GM23338 (cell line): ENCODE measurements at places on chromosomes 5 and 9. TPM values are rescaled to one million over a fixed set of nuclear protein-coding genes. Genes with fewer than 3 reads are reported as not detected.

Gene GTF3C5
- total RNA-seq: 78.8 and 81.1 TPM in 2 replicates

Gene SPATA31C1
- 0.08 TPM in 1 of 2 replicates, not detected in the other for total RNA-seq

Gene TMC1
- 0.54 and 1.2 TPM in 2 replicates for total RNA-seq

Gene PLPPR1
- total RNA-seq: 2.0 and 3.7 TPM in 2 replicates

Gene NKD2
- total RNA-seq: 7.3 and 9.0 TPM in 2 replicates

Gene OLFML2A
- total RNA-seq: 6.4 and 6.7 TPM in 2 replicates

Gene EGFLAM
- total RNA-seq: 0.50 and 1.9 TPM in 2 replicates

GRCh38 chr5:162512935-162513565 lies 445.5 kb downstream of the GABRG2 start:
- DNase-seq: no peak
- H3K27me3 ChIP-seq: no peaks in the 10 kb centered on the region
- no peaks in the 10 kb centered on the region for H3K36me3 ChIP-seq
- no peaks in the 10 kb centered on the region for H3K4me1 ChIP-seq

DNA sequence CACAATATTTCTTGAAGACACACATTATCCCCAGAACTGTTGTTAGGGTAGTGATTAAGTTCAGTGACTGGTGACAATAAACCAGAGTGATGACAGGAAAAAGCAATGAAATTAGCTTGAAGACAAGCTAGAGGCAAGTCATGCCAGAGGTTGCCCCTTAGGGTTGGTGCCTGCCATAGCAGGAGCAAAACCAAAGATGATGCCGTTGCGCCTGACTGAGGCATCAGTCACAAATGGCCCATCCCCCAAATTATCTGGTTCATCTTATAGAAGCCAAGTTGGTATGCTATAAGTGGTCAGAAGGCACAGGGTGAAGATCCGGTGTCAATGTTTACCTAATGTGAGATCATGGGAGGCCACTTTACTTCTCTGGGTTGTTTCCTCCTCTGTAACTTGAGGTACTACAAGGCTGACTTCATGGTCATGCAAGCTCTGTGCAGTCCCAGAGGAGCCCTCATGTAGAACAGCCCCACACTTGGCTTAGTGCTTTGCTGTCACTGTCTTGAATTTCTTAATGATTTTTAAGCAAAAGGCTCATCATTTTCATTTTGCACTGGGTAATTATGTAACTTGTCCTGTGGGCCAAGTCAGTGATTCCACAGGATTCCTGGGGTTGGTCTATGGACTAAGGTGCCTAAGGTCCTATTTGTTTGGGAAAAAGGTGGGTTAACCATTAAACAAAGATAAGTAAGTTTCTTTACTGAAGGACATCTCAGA lies 211.3 kb downstream of the MAN2A1 start:
- H3K36me3 ChIP-seq: no peaks in the 10 kb centered on the region
- no peaks in the 10 kb centered on the region for H3K27me3 ChIP-seq
- no peaks in the 10 kb centered on the region for H3K4me1 ChIP-seq
- no peak overlapping the region for H3K4me3 ChIP-seq
- DNase-seq: no peak

- no peaks in the 10 kb centered on the region; the same call in 1 of the 2 replicates for H3K36me3 ChIP-seq
- H3K4me1 ChIP-seq: peaks cover 8% of the 10 kb centered on the region; the same call in 1 of the 2 replicates
- H3K27me3 ChIP-seq: no peaks in the 10 kb centered on the region
- DNase-seq: no peak
Observed at GRCh38 chr9:17291766-17292165, 156.9 kb downstream of the CNTLN start.

GRCh38 chr5:17730421-17730820 lies 96.2 kb downstream of the TAF11L14 start:
- no peaks in the 10 kb centered on the region for H3K36me3 ChIP-seq
- no peak for DNase-seq
- H3K4me3 ChIP-seq: no peak overlapping the region
- no peaks in the 10 kb centered on the region for H3K27me3 ChIP-seq
- no peak overlapping the region for H3K27ac ChIP-seq
- H3K4me1 ChIP-seq: no peaks in the 10 kb centered on the region

GRCh38 chr5:39850291-39850690 lies 425.5 kb upstream of the DAB2 start:
- no peaks in the 10 kb centered on the region for H3K36me3 ChIP-seq
- H3K27me3 ChIP-seq: no peaks in the 10 kb centered on the region
- no peak overlapping the region for H3K4me3 ChIP-seq

GRCh38 chr5:150197476-150197875 lies 7.6 kb downstream of the SLC6A7 start:
- no peak overlapping the region for H3K27ac ChIP-seq
- no peak for DNase-seq
- H3K27me3 ChIP-seq: peaks cover under 1% of the 10 kb centered on the region; the same call in 1 of the 2 replicates
- H3K36me3 ChIP-seq: no peaks in the 10 kb centered on the region
- no peak overlapping the region for H3K4me3 ChIP-seq

DNA sequence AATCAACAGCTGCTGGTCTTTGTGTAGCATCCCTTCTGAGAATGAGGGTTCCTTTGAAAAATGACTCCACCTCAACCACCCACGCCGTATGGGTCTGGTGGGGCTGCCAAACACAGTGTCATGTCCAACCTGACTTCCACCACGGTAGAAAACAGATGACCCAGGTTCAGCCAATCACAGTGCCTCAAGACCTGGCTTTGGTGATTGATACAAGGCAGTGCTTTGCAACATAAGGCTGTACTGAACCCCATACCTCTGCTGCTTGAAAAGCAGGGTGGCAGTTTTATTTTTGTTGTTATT lies 11.5 kb upstream of the TGFBR1 start:
- no peak overlapping the region for H3K27ac ChIP-seq
- H3K4me1 ChIP-seq: no peaks in the 10 kb centered on the region; the same call in 1 of the 2 replicates
- H3K27me3 ChIP-seq: no peaks in the 10 kb centered on the region
- no peak for DNase-seq
- 0 out of 2 replicates have a peak, but pooled peaks cover 3% of the 10 kb centered on the region for H3K36me3 ChIP-seq
- H3K4me3 ChIP-seq: no peak overlapping the region

DNA sequence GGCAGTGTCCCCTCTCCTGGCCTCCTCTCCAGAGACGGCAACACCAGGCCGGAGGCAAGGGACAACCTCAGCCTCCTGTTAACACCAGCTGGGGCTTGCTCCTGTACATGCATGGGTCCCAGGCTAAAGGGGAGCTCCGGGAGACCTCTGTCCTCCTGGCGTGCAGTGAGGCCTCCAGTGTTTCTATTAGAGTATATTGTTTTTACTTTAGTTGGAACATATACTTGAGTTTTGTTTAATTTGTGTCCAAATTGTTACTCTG lies 12.0 kb upstream of the IRX2 start:
- DNase-seq: no peak
- no peak overlapping the region for H3K27ac ChIP-seq
- peaks cover 53% of the 10 kb centered on the region for H3K4me1 ChIP-seq
- H3K4me3 ChIP-seq: no peak overlapping the region
- H3K27me3 ChIP-seq: peaks cover 24% of the 10 kb centered on the region

- no peaks in the 10 kb centered on the region; the same call in 1 of the 2 replicates for H3K4me1 ChIP-seq
- H3K4me3 ChIP-seq: no peak overlapping the region
- no peaks in the 10 kb centered on the region for H3K36me3 ChIP-seq
- H3K27ac ChIP-seq: no peak overlapping the region
- H3K27me3 ChIP-seq: no peaks in the 10 kb centered on the region
- DNase-seq: no peak
Observed at GRCh38 chr9:134783699-134784039, 96.9 kb upstream of the FCN2 start.

DNA sequence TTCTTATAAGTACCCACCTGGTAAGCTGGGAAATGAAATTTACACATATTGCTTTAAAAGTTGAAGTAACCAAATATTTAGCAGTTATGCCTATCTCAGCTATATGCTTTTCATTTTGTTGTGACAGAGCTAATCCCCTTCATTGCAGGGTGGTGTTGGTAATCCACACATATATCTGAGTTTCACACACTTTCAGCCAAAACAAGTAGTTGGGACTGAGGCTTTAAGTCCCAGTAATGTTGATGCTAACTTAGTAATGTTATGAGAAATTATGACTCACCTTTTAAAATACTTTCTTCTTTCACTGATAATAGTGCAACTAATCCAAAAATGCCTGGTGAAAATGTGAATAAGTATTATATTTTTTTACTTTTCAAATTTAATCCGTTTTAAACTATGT lies 19.2 kb upstream of the RICTOR start:
- H3K36me3 ChIP-seq: no peaks in the 10 kb centered on the region
- no peak overlapping the region for H3K4me3 ChIP-seq
- H3K4me1 ChIP-seq: no peaks in the 10 kb centered on the region

DNA sequence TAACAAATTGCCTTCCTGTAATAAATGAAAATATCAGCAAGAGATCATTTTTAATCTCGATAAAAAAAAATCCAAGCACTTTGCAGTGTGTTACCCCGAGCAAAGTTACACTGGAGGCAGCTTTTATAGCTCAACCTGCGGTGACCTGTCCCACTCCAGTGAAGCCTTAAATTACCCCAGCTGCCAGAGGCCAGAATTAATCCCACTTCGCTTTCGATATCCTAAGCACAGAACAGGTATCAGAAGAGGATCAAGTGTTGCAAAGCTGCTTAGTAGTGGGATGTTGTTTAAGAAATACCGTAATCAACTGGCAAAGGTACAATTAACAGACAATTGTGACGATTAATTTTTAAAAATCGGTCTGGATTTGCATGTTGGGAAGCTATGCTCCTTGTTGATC lies 314.0 kb downstream of the AGTPBP1 start:
- DNase-seq: no peak
- H3K4me1 ChIP-seq: no peaks in the 10 kb centered on the region
- no peak overlapping the region for H3K4me3 ChIP-seq
- H3K27me3 ChIP-seq: no peaks in the 10 kb centered on the region

DNA sequence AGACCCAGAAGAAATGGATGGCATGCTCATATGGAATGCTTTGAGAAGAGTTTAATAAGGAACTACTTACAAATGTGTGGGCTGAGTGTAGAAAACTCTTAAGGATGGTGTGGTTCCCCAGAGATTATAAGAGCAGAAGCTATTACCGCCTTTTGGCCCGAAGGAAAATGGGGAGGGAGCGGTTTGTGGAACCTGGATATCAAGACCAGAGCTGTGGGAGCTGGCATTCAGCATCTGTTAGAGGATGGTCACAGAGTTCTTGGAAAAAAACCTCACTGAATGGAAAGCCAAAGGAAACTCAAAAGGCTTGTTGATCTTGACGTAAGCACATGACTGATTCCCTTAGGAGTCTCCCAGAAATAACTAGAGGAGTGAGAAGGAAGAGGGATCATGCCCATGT lies 151.0 kb downstream of the PJA2 start:
- H3K4me1 ChIP-seq: no peaks in the 10 kb centered on the region
- H3K36me3 ChIP-seq: 0 out of 2 replicates have a peak, but pooled peaks cover 4% of the 10 kb centered on the region
- H3K4me3 ChIP-seq: no peak overlapping the region
- DNase-seq: no peak
- no peak overlapping the region for H3K27ac ChIP-seq

DNA sequence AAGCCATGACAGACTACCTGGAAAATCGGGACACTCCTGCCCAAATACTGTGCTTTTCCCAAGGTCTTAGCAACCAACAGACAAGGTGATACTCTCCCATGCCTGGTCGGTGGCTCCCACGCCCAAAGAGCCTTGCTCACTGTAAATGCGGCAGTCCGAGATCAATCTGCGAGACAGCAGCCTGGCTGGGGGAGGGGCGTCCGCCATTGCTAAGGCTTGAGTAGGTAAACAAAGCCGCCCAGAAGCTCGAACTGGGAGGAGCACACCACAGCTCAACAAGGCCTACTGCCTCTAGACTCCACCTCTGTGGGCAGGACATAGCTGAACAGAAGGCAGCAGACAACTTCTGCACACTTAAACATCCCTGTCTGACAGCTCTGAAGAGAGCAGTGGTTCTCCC lies 272.1 kb upstream of the CCNG1 start:
- H3K27ac ChIP-seq: no peak overlapping the region
- H3K4me3 ChIP-seq: no peak overlapping the region
- no peaks in the 10 kb centered on the region for H3K36me3 ChIP-seq
- H3K4me1 ChIP-seq: no peaks in the 10 kb centered on the region
- DNase-seq: no peak

DNA sequence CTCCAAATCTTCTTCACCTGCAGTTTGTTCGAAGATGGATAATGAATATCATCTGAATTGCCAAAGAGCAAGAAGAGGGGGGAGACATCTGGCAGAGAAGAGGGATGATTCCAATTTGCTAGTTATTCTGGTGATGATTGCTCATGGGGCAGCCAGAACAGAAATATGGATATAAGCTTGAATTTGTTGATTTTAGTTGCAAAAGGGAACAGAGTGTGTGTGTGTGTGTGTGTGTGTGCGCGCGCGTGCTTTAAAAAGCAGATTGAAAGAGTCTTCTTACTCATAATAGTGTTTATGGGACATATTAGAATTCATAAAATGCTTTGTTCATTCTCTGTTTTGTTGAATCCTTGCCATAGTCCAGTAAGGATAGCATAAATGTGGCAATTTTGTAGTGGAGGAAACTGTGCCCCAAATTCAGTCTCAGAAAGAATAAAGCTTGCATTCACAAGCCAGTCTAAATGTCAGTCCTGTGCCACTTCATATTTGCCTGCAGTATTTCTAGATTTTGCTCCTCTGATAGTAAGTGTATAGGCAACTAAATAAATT lies 436.3 kb upstream of the KLF4 start:
- no peak overlapping the region for H3K4me3 ChIP-seq
- H3K36me3 ChIP-seq: no peaks in the 10 kb centered on the region
- no peak overlapping the region for H3K27ac ChIP-seq

DNA sequence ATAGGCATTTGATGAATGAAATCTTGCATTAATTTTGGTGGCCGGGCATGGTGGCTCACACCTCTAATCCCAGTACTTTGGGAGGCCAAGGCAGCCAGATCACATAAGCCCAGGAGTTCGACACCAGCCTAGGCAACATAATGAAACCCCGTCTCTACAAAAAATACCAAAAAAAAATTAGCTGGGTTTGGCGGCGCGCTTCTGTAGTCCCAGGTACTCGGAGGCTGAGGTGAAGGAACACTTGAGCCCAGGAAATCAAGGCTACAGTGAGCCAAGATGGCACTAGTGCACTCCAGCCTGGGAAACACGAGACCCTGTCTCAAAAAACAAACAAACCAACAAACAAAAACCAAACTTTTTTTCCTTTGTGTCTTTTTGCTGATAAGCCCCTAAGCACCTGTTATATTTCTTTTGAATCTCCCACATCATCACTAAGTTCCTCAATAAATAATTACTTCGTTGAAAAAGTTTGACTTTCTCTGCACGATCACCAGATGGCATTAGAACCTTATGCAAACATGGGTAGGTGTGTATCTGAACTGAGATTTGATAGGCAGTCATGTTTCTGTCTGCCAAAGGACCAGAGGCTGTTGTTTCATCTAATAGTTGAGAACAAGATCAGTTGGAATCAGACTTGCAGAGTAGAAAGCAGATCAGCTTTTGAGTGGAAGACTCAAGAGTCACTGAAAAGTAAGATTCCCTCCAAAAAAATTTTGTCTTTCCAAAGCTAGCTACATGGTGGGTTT lies 5.5 kb upstream of the MATR3 start:
- no peaks in the 10 kb centered on the region for H3K4me1 ChIP-seq
- H3K27me3 ChIP-seq: no peaks in the 10 kb centered on the region
- peaks cover 23% of the 10 kb centered on the region for H3K36me3 ChIP-seq
- H3K4me3 ChIP-seq: no peak overlapping the region
- no peak for DNase-seq

DNA sequence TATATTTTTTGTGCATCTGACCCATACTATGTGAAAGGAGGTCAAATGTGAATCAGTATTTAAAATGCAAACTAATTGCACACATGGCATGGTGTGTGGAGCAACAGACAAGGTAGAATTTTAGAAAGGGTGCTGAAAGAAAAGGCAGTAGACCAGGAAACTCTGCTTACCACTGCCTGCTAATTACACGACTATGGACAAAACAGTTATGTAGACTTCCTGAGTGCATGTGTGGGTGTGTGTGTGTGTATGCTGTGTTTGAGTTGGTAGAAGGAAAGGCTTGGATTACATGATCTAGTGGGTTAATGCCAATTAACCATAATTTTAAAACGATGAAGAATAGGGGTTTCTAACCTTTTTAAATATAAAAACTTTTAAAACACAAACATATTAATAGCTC lies 349.9 kb downstream of the SH3GL2 start:
- no peaks in the 10 kb centered on the region for H3K27me3 ChIP-seq
- no peak overlapping the region for H3K27ac ChIP-seq
- no peak overlapping the region for H3K4me3 ChIP-seq
- no peak for DNase-seq
- H3K4me1 ChIP-seq: peaks cover 28% of the 10 kb centered on the region
